ENCODE measurements at places on chromosomes 7 and 10.

GRCh38 chr10:94423627-94424026 is 21.3 kb downstream of the TBC1D12 start:
- no peak for DNase-seq

GRCh38 chr10:102612964-102613275 is 31.4 kb upstream of the TRIM8 start:
- peak; percentile 68 for DNase-seq

DNA sequence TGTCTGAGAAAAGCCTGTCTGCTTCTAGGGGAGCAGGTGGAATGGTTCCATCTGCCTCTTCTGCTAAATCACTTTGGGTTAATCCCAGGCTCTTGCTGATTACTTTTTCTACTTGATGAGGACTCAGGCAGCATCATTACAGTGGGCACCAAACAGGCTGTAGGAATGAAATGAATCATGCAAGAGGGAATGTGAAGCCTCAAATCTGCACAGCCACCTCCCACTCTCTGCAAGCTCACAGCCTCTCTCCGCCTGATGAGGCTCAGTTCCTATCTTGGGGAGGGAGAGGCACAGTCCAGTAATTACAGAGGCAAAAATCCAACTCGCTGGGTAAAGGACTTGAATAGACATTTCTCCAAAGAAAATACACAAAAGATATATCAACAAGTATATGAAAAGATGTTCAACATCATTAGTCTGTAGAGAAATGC is 34.0 kb downstream of the HSPA12A start:
- DNase-seq: no peak

GRCh38 chr7:123719197-123719721 is 29.5 kb downstream of the WASL start:
- no peak for DNase-seq

GRCh38 chr10:96978621-96979154 is 146.6 kb downstream of the LCOR start:
- DNase-seq: no peak

- no peak for DNase-seq
Measured at GRCh38 chr7:78081888-78082287, 283.3 kb downstream of the PHTF2 start.

GRCh38 chr10:1203216-1203615 is 147.0 kb downstream of the WDR37 start:
- no peak for DNase-seq

DNA sequence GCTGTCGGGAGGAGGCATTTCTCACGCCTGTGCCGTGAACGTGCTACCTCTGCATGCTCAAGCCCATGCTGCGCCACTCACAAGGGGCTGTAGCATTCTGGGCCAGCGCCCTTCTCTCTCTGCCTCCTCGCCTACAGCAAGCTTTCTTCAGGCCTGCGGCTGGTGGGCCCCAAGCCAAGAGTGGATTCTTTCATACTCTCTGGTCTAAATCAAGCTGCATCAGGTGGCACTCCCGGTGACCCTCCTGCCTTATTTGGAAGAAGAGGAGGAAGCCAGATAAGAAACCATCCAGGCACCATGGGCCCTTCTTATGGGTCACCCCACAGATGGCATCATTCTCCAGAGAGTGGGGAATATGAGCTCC is 86.7 kb upstream of the DUSP5 start:
- no peak for DNase-seq

- no peak for DNase-seq
Measured at GRCh38 chr10:36736311-36736710, 389.1 kb upstream of the ANKRD30A start.

DNA sequence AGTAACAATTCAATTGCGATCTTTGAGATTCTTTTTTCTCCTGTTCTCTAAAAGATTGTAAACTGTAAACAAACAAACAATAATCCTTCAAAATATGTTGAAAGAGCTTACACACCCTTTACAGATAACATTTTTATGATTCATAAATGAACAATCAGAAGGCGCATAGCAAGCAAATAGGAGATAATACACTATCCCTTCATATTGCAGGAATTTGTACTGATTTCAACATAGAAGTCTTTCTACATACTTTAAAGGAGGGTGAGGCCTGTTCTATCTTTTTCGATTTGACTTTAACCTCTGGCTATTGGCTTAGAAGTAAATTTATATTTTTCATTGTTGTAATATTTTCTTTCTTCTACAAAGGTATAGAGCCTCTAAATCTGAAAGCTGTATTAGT is 57.2 kb downstream of the TFEC start:
- no peak for DNase-seq

DNA sequence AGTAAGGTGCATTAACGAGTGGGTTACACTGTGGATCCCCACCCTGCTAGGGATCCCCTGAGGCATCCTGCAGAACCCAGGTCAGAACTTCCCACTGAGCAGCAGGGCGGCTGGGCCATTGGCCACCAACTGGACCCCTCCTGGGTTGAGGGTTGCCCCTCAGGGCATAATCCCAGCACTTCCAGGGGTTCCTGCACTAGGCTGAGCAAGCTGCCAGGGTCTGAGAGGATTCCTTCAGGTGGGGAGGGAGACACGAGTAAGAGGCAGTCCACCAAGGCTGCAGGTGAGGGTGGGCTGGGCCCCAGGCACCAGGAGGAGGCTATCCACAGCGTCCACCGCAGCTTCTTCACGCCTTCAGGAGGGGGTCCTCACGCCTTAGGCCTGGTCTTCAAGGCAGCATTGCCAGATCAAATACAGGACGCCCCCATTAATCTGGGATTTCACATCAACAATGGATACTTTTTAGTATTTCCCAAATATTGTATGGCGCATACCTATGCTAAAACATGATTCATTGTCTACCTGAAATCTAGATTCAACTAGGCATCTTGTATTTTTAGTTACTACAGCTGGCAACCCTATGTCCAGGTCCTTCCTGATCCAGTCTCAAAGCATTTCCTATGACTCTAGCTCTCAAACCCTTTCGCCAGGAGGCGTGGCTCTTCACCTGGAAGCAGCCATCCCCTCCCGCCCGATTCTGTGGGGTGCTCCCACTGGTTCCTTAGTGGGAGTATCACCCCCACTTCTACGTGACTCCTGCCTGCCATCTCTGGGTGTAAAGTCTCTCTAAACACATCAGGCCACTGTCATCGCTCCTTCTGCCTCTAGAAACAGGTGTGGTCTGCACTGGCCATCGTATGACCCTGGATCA is 4.1 kb downstream of the PRKAG2 start:
- DNase-seq: no peak

GRCh38 chr10:11113156-11113555 is 95.5 kb downstream of the CELF2 start:
- peak; percentile 71 for DNase-seq

- no peak for DNase-seq
Measured at GRCh38 chr10:122510736-122511135, 49.4 kb downstream of the HTRA1 start.

DNA sequence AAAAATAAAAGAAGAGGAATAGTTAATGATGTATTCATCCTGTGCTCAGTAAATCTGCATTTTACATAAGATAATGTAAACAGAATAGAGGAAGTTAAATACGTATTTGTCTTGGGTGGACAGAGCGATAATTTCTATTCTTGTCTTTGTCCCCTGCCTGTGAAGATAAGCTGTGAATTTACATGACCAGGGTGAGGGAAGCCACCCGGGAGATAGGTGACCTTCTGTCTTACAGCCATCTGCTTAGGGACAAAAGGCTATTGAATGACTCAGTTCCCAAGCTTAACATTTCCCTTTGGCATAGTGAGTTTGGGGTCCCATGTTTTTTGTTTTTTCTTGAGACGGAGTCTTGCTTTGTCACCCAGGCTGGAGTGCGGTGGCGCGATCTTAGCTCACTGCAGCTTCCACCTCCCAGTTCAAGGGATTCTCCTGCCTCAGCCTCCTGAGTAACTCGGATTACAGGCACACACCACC is 88.7 kb upstream of the KCTD7 start:
- no peak for DNase-seq

DNA sequence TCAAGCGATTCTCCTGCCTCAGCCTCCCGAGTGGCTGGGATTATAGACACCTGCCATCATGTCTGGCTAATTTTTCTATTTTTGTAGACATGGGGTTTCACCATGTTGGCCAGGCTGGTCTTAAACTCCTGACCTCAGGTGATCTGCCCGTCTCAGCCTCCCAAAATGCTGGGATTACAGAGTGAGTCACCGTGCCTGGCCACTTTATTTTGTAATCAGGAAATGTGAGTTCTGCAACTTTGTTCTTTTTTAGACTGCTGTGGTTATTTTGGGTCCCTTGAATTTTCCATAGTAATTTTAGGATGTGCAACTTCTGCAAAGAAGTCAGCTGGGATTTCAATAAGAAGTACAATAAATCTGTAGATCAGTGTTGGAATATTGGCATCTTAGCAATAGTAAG is 96.8 kb downstream of the CYTH3 start:
- no peak for DNase-seq

GRCh38 chr10:13139150-13139549 is 22.2 kb upstream of the MCM10 start:
- no peak for DNase-seq

DNA sequence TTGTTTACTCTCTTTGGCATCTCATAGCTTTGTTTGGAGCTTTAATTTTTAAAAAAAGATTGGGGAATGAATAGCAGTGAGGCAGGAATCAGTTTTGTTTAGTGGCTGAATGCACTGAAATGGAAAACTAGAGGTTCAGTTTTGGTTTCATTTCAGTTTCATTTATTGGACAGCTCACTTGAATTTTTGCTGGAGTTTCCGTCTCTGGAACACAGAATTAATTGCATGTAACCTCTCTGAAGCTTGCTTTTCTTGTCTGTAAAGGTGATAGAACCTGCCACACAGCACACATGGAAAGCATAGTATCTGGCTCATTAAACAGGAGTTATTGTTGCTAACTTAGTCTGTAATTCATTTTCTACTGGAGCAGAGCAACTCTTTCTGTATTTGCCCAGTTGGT is 7.1 kb downstream of the GRM8 start:
- DNase-seq: no peak

- DNase-seq: no peak
Measured at GRCh38 chr10:129402459-129402858, 64.6 kb upstream of the MGMT start.

DNA sequence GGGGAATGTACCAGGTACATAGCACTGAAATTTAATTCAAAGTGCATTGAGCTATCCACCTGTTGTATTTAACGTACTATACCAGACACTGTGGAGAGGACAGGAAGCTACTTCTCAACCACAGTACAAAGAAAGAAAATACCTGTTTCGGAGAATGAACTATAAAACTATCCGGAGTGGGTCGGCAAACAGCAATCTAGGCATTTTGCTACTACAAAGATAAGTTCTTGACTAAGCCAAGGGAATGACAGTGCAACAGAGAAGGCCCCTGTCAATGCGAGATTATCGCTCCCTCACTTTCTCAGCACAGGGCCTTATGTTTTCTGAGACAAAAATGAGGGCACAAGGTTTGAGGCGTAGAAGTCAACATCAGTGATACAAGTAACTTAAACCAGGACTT is 27.4 kb downstream of the SFMBT2 start:
- no peak for DNase-seq

DNA sequence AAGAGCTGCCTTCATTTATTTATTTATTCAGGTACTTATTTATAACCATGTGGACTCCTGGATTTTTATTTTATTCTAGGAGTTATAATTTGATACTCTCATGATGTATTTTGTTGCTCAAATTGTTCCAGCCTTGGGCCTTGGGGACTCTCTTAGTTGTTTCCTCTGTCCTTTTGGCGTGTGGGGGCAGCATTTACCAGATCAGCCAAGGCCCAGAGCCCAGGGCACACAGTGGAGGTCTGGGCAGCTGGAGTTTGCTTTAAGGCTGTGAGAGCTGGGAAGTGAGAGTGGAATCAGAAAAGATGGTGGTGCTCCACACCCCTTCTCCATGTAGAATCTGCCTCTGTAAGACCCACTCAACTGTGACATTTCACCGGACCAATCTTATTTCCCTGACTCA is 398.9 kb downstream of the RPS24 start:
- no peak for DNase-seq

- DNase-seq: no peak
Measured at GRCh38 chr7:51629206-51629605, 312.6 kb upstream of the COBL start.
